T-helper 17 cell (primary cell): ENCODE measurements at places on chromosomes 4 and X. TPM values are rescaled to one million over a fixed set of nuclear protein-coding genes. Genes with fewer than 3 reads are reported as not detected.

Gene MUC7
- not detected for total RNA-seq

Gene HSD17B13
- not detected for total RNA-seq

Gene CLNK
- 0.12 TPM for total RNA-seq

Gene FAM9B
- not detected for total RNA-seq

Gene LEF1
- total RNA-seq, result 236 TPM

Gene WAS
- 105 TPM for total RNA-seq

Gene F8
- 5.6 TPM for total RNA-seq

Gene CYBB
- total RNA-seq, result 2.3 TPM

Gene SLITRK2
- not detected for total RNA-seq
